Activated CD4-positive, alpha-beta T cell treated with anti-CD3 and anti-CD28 coated beads for 48 hours (primary cell): ENCODE measurements at places on chromosomes 1 and 21.

GRCh38 chr1:163093579-163093978 lies 24.4 kb downstream of the RGS4 start:
- no peak for DNase-seq

DNA sequence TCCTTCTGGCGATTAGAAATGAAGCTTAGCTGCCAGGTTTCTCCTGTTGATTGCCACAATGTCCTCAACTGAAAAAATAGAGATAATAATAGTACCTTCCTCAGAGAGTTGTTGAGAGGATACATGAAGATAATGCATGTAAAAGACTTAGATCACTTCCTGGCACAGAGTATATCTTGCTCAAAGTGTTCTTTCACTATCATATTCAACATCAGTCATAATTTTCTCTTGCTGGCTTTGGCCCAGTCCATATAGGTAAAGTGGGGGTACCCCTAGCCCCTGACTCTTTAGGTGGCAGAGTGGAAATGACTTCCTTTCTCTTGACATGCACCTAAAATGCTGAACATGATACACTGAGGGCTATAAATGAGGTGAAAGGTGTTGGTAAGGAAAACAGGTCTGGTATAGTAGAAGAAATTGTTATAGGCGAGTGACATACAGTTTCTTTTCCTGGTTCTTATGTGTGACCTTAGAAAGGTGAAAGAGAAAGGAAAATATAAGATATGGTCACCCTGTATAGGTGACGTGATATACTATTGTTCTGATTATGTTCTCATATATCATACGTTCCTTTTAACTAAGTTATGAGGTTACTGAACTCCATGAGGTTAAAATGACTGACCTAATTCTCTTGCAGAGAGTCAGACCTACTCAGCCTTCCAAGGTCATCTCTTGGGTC lies 209.9 kb upstream of the DEPDC1 start:
- DNase-seq: no peak

- no peak for DNase-seq
Measured at GRCh38 chr21:29582855-29583254, 284.1 kb downstream of the BACH1 start.

- no peak for DNase-seq
Measured at GRCh38 chr1:180425952-180426351, 76.4 kb downstream of the ACBD6 start.

GRCh38 chr1:212743901-212744475 lies 44.3 kb upstream of the BATF3 start:
- DNase-seq: no peak
